ENCODE measurements at places on chromosomes 5 and 9.

DNA sequence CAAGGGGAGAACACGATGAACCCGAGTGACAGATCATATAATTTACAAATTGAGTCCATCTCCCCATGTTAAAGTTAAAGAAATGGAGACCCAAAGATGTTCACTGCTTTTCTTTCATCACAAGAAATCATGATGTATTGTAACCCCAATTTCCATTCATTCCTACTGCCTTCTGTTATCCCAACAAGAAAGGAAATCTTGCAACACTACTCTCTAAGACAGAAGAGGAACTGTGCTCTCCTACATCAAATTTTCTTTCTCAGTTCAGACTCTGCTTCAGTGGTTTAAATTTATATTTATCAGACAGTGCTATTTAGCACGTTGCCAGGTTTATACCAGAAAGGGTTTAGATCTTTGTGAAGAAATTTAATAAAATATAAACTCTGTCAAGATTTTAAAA, 83.8 kb upstream of the RASA1 start:
- no peaks in the 10 kb centered on the region for H3K36me3 ChIP-seq
- no peak for DNase-seq
- H3K4me1 ChIP-seq = no peaks in the 10 kb centered on the region
- no peaks in the 10 kb centered on the region for H3K27me3 ChIP-seq
- H3K27ac ChIP-seq = no peak overlapping the region

DNA sequence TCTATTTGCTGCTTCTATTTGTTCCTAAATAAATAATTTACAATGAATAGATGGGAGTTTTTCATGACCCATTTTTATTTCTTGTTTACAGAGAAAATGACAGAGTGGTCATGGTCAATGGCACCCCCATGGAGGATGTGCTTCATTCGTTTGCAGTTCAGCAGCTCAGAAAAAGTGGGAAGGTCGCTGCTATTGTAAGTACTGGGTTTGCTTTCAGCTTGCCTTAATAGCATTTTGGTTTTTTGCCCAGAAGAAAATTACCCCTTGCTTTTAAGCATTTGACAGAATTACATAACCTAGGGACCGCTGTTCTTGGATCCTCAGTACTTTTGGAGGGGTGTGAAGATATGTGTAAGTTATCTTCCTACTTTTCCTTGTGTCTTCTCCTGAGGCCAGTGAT, 44.1 kb downstream of the TJP2 start:
- H3K27ac ChIP-seq = no peak overlapping the region
- no peak overlapping the region for H3K4me3 ChIP-seq
- DNase-seq = no peak
- H3K4me1 ChIP-seq = no peaks in the 10 kb centered on the region
- H3K36me3 ChIP-seq = no peaks in the 10 kb centered on the region

DNA sequence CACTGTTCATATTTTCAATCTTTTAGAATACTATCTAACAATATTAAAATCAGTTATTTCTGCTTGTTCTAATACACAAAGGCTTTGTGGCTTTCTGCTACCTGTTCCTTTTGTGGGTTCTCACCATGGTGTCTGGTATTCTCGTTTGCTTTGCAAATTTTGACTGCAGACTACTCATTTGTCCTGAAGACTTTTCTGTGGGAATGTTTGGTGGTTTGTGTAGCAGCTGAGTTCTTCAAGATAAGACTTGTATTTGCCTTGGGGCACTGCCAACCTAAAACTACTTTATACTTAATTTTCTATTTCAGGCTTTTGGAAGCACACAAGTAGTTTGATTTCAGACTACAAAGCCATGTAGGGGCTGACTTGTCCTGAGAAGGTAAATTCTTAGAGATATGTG, 11.1 kb downstream of the IL33 start:
- H3K27ac ChIP-seq = no peak overlapping the region
- no peak overlapping the region for H3K4me3 ChIP-seq
- no peak for DNase-seq
- H3K36me3 ChIP-seq = no peaks in the 10 kb centered on the region

DNA sequence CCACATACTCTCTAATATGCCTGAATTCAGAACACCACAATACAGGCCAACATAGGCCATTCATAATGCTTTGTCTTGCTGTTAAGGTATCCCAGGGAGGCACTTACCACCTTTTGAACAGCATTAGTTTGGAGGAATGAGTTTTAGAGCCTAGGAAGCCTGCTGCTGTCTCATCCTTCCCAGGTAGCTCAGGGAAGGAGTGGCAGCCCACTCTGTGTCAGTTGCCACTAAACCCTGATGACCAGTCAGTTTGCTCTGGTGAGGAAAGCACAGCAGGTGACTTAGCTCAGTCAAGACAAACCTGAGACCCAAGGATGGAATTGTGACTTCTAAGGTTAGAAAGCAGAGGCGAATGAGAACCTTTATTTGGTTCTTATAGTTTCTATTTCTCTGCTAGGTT, 337.4 kb upstream of the ATP10B start:
- no peak for DNase-seq
- H3K27ac ChIP-seq = no peak overlapping the region
- H3K36me3 ChIP-seq = no peaks in the 10 kb centered on the region

- no peaks in the 10 kb centered on the region for H3K4me1 ChIP-seq
- no peaks in the 10 kb centered on the region for H3K36me3 ChIP-seq
- no peak overlapping the region for H3K4me3 ChIP-seq
- no peak for DNase-seq
- H3K27me3 ChIP-seq = no peaks in the 10 kb centered on the region
Observed at GRCh38 chr5:126403876-126404275, 19.3 kb upstream of the GRAMD2B start.

DNA sequence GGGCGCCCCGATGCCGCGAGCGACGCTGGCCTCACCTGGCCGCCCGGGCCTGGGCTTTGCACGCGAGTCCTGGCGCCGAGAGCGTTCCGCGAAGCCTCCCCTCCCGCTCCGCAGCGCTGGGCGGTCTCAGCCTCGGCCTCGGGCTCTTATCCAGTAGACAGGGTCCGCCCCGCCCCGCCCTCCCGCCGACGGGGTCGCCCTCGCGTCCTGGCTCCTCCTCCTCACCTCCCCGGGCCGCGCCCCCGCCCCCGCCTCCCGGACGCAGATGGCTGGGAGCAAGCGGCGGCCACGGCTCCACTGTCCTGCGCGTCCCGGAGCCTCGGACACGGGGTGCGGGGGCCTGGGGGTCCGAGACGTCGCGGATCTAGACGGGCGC, at the start of gene SLC6A3:
SLC6A3 (minus strand) TSS at position 128 of the 376 bp plus-strand sequence. CDS start 2,243 bp downstream, outside the sequence.
- no peaks in the 10 kb centered on the region for H3K36me3 ChIP-seq
- no peak within 1 kb of the TSS for H3K27ac ChIP-seq
- no peak for DNase-seq

GRCh38 chr5:58071566-58071965, 388.3 kb downstream of the PLK2 start:
- H3K27me3 ChIP-seq = no peaks in the 10 kb centered on the region
- no peaks in the 10 kb centered on the region for H3K36me3 ChIP-seq
- no peak overlapping the region for H3K27ac ChIP-seq
- H3K4me1 ChIP-seq = no peaks in the 10 kb centered on the region

DNA sequence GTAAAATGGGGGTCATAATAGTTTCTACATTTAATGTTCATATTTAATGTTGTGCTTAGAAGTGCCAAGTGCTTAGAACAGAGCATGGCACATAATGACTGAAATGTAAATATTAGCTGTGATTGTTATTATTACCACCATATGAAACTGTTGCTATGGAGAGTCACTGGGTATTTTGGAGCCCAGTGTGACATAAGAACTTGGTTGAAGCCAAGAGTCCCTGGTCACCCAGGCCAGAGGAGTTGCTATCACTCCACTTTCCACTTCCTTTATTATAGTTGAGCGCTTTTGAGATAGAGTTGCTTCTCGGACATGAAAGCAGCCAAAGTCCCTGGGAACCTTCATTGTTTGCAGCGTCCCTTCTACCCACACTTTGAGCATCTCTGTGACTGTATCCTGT, 77.1 kb downstream of the MAP1B start:
- no peak for DNase-seq
- no peak overlapping the region for H3K27ac ChIP-seq
- no peak overlapping the region for H3K4me3 ChIP-seq

- DNase-seq = no peak
- no peaks in the 10 kb centered on the region for H3K4me1 ChIP-seq
- no peak overlapping the region for H3K4me3 ChIP-seq
- no peak overlapping the region for H3K27ac ChIP-seq
Observed at GRCh38 chr5:36482812-36483211, 123.6 kb upstream of the SLC1A3 start.

DNA sequence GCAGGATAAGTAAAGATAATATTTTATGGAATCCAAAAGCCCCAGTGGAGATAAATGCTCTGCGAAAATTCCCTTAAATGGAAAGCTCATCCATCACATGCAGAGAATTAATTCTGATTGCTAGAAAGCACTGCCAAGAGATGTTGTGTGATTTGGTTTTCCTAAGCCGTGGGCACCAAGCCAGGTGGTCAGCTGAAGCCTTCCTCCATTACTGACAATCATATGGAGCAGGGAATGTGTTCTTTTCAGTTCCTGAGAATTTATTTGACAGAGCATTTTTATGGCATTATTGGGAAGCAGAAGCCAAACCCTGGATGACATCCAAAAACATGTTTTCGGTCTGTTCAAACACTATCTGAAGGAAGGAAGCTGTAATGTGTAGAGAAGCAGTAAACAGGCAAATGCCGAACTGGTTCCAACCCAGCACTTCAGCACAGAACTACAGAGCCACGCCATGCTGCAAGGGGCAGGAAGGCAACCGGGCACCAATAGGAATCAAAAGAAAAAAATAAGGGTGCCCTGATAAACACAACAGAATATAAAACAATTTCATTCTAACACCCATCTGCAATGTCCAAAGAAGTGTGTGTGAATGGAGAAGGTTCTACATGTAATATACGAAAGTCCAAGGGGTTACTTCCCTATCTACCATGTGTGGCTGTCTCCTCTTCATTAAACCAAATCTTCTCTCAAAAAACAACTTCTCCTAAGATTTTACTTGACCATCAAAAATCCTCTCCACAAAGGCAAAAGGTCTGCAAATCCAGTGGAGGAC, 12.3 kb downstream of the ARSB start:
- H3K27me3 ChIP-seq = no peaks in the 10 kb centered on the region
- DNase-seq = no peak
- no peak overlapping the region for H3K4me3 ChIP-seq
- no peak overlapping the region for H3K27ac ChIP-seq
- no peaks in the 10 kb centered on the region for H3K36me3 ChIP-seq

DNA sequence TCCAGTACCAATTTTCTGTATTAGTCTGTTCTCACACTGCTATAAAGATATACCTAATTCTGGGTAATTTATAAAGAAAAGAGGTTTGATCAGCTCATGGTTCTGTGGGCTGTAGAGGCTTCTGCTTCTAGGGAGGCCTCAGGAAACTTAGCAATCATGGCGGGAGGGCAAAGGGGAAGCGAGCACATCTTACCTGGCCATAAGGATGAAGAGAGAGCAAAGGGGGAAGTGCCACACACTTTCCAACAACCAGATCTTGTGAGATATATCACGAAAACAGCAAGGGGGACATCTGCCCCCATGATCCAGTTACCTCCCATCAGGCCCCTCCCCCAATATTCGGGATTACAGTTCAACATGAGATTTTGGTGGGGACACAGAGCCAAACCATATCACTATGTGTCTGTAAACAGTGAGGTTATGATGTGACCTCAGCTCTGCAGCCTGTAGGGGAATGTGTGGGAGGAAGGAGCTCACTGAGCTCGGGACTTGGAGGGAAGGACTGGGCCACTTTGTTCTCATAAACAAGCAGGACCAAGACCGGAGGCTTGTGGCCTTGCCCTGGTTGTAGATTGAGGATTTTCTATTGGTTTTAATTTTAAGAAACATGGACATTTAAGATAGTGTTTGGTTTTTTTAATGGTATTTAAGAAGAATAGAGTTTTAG, 85.2 kb downstream of the EHMT1 start:
- H3K27ac ChIP-seq = no peak overlapping the region
- no peak for DNase-seq
- H3K36me3 ChIP-seq = no peaks in the 10 kb centered on the region
- no peaks in the 10 kb centered on the region for H3K27me3 ChIP-seq

GRCh38 chr9:113934167-113934828, 58.2 kb downstream of the ZNF618 start:
- DNase-seq = no peak
- no peak overlapping the region for H3K4me3 ChIP-seq
- no peaks in the 10 kb centered on the region for H3K36me3 ChIP-seq
- H3K4me1 ChIP-seq = no peaks in the 10 kb centered on the region

DNA sequence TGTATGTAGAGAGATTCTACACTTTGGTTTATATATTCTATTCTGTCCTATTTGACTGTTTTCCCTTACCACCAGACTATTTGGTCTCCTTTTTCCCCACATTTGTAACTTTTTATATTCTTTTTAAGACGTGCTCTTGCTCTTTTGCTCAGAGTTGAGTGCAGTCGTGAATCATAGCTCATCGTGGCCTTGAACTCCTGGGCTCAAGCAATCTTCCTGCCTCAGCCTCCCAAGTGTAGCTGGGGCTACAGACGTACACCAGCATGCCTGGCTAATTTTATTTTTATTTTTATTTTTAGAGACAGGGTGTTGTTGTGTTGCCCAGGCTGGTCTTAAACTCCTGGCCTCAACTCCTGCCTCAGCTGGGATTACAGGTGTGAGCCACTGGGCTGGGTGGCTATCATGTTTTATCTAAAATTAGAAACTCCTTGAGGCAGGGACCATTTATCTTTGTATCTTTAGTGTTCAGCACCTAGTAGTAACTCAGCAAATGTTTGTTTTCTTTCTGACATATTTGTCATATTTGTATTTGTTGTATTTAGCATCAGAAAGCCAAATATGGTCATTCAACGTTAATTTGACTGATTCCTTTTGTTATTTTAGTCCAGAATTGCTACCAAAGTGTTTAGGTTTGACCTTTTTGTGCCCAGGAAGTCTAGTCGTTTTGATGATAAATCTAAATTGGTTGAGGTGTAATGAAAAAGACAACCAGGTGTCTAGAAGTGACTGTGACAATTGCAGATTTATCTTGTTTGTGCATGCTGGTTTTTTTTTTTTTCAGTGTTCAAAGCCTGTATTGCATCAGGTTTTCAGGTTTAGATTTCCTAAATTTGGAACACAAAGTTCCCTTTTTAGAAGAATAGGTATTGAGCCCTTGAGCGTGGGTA, 44.3 kb downstream of the ERBIN start:
- no peaks in the 10 kb centered on the region for H3K4me1 ChIP-seq
- no peak overlapping the region for H3K27ac ChIP-seq
- DNase-seq = no peak
- H3K36me3 ChIP-seq = no peaks in the 10 kb centered on the region
- H3K27me3 ChIP-seq = no peaks in the 10 kb centered on the region

All from breast epithelium (tissue), 4 donors.